ENCODE measurements at places on chromosomes 12 and 14. TPM values are rescaled to one million over a fixed set of nuclear protein-coding genes. Genes with fewer than 3 reads are reported as not detected.

- peaks cover 67% of the 10 kb centered on the region for H3K4me1 ChIP-seq
- peak; percentile 98 for DNase-seq
- peak overlapping the region; percentile 99 for H3K27ac ChIP-seq
- peak overlapping the region; percentile 28 for H3K4me3 ChIP-seq
- peaks cover 6% of the 10 kb centered on the region for H3K36me3 ChIP-seq
These were observed 14.8 kb downstream of the MMP14 start for GRCh38 chr14:22850944-22851764.

GRCh38 chr14:62006116-62006731, 244.0 kb downstream of the SNAPC1 start:
- H3K27me3 ChIP-seq = no peaks in the 10 kb centered on the region
- no peak overlapping the region for H3K27ac ChIP-seq
- DNase-seq = no peak
- no peaks in the 10 kb centered on the region for H3K4me1 ChIP-seq

DNA sequence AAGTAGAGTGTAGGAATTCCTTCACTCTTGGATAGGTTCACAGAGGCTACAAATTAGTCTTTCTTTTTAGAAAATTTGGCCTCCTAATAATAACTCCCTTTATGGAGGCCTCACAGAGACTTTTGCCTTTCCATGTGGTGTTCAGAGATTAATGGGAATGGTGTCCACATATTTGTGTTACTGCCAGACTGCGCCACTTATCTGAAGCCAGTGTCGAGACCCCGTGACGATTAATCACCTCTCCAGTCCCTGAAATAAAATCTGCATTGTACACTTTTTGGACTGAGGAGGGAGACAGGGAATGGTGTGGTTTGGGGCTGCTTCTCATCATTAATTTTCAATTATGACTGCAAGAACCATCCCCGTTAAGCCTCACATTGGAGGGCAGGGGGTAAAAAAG, 980.5 kb downstream of the FLRT2 start:
- H3K27ac ChIP-seq = no peak overlapping the region
- DNase-seq = peak; percentile 77
- no peak overlapping the region for H3K4me3 ChIP-seq

Gene CATSPERB
- total RNA-seq = not detected

Gene TOMM20L
- not detected for total RNA-seq

DNA sequence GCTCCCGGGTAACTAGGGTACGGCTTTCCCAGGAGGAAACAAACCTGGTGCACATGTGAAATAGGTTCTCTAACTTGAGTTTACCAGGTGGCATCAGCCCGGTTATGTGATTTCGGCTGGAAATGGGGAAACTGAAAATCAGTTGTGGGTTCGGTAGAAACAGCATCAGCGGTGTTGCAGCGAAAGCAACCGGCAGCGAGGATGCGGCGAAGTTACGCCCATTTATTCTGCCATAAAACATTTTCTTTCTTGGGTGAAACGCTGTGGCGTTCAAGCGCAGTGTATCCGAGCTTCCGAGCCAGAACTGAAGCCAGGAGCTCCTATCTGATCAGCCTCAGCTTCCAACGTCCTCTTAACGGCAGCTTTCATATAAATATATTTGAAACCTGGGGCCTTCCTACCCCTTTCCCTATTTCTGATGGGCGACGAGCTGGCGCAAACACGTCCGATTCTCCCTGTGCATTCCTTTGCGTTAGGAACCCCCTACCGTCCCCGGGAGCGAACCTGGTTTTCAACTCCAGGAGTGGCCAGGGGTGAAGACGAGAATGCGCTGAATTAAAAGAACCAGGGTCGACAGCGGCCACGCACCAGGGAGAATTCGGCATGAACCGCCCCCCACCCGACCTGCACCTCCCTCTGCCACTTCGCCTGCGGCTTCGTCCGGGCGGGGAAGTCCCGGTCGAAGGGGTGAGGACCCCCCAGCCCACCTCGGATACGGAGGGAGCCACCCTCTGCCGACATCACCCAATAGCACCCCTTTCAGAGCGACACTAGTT, 1.6 kb downstream of the DPF3 start:
- H3K4me3 ChIP-seq = peak overlapping the region; percentile 90
- H3K27ac ChIP-seq = peak overlapping the region; percentile 55
- H3K4me1 ChIP-seq = peaks cover 24% of the 10 kb centered on the region

DNA sequence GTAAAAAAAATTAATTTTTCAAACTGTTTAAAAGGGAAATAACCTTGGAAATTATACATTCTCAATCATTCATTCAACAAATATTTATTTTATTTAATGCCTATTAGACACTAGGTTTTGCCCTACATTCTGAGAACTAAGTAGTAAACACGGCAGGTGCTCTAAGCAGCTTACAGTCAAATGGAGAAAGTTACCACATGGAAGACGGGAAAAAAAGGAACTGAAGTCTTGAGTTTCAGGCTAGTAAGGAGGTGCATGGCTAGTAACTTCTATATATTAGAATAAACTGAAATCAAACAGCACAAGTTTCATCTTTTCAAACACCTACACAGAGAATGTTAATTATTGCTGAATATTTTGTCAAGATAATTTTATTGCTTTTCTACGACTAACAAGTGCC, 52.9 kb downstream of the C12orf42 start:
- H3K27me3 ChIP-seq = no peaks in the 10 kb centered on the region
- no peak overlapping the region for H3K27ac ChIP-seq
- no peaks in the 10 kb centered on the region for H3K4me1 ChIP-seq

DNA sequence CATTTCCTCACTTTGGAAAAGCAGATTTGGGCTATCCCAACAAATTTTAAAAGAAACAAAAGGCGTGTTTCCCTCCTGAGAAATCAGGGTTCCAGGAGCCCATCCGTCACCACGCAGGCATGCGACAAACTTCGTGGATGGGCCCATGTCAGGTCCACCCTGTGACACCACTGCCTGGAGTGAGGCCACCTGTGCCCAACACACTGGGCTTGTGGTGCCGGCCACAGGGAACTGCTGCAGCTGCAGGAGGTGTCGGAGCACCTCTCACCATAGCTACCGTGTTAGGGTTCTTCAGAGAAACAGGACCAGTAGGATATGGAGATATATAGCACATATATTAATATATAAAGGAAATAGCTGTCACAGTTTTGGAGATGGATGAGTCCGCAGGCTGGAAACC, 53.0 kb upstream of the BCL11B start:
- H3K27me3 ChIP-seq = no peaks in the 10 kb centered on the region
- no peaks in the 10 kb centered on the region for H3K4me1 ChIP-seq
- no peak overlapping the region for H3K27ac ChIP-seq
- no peaks in the 10 kb centered on the region for H3K36me3 ChIP-seq

DNA sequence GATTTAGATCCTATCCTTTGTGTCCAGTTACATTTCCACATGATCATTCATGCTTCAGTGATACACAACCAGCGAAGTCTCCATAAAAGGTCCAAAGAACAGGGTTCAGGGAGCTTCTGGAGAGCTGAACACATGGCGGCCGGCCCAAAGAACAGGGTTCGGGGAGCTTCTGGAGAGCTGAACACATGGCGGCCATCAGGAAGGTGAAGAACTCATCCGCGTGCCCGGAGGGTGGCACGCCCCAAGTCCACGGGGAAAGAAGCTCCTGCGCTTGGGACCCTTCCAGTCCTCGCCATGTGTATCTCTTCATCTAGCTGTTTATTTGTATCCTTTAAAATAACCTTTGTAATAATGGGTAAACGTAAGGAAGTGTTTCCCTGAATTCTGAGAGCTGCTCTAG, 91.9 kb upstream of the FLRT2 start:
- H3K4me1 ChIP-seq = peaks cover 18% of the 10 kb centered on the region
- H3K4me3 ChIP-seq = no peak overlapping the region
- no peaks in the 10 kb centered on the region for H3K36me3 ChIP-seq
- peak overlapping the region; percentile 63 for H3K27ac ChIP-seq
- no peak for DNase-seq

Gene CABP1
- total RNA-seq = 0.19 TPM

Gene SCARB1
- total RNA-seq = 44.5 TPM

Gene COCH
- total RNA-seq = 0.87 TPM

DNA sequence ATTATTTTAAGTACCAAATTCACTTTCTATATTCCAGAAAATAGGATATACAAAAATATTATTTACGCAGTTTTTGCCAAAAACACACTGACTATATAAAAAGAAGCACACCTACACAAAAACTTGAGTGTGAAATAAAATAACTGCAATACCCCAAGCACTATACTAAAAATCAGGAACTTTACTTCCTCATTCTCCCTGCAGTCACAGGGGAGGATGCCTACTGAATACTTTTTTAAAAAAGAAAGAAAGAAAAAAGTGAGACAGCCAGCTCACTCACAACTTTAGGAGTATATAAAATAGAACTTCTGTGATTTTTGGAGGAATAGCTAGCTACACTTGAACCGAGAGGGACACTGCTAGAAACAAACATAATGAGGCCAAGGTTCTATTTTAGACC, 12.2 kb downstream of the RPS6KA5 start:
- H3K36me3 ChIP-seq = no peaks in the 10 kb centered on the region
- no peak overlapping the region for H3K4me3 ChIP-seq
- no peaks in the 10 kb centered on the region for H3K4me1 ChIP-seq

Gene CACNA2D4
- 0.26 TPM for total RNA-seq

DNA sequence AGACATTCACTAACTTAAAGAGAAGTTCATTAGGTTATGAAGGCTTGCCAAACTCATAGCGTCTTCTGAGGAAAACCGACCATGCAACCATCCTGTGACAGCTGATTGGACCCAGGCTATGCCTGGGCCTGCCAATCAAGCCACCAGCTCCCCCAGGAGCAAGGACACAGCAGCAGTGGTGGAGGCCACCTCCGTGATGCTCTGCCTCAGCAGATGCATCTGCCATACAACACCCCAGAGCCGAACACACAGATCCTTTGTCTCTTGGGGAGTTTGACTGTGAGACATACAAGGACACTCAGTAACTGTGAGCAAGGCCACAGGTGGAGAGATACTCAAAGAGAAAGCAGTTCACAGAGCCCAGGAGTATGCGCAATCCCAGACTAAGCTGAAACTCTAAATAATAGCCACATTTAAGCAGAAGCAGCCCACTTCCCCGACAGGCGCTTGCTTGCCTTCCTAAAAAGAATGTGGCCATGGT, 10.0 kb upstream of the CNIH1 start:
- peaks cover 3% of the 10 kb centered on the region for H3K4me1 ChIP-seq
- no peak overlapping the region for H3K27ac ChIP-seq
- H3K4me3 ChIP-seq = no peak overlapping the region
- no peaks in the 10 kb centered on the region for H3K27me3 ChIP-seq
- no peaks in the 10 kb centered on the region for H3K36me3 ChIP-seq

DNA sequence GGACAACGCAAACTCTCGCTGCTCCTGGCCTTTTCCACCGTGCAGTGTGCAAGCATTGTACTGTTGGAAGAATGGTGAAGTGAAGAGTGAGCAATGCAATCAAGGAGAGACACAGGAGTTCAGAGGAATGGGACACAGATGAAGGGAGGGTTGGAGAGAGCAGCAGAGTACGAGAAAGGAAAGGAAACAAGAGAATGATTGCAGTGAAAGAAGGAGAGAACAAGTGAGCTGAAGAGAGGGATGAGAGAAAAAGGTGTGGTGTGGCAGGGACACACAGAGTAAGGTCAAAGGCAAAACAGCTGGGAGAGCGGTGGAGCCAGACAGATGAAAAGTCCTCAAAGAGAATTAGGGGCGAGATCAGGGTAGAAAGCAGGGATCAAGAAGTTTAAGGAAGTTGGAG, 13.0 kb downstream of the CACNB3 start:
- H3K4me1 ChIP-seq = no peaks in the 10 kb centered on the region
- H3K27ac ChIP-seq = no peak overlapping the region
- no peak overlapping the region for H3K4me3 ChIP-seq
- H3K27me3 ChIP-seq = no peaks in the 10 kb centered on the region
- DNase-seq = no peak

Gene GPR84
- total RNA-seq = not detected

Gene TMEM121
- 5.2 TPM for total RNA-seq

DNA sequence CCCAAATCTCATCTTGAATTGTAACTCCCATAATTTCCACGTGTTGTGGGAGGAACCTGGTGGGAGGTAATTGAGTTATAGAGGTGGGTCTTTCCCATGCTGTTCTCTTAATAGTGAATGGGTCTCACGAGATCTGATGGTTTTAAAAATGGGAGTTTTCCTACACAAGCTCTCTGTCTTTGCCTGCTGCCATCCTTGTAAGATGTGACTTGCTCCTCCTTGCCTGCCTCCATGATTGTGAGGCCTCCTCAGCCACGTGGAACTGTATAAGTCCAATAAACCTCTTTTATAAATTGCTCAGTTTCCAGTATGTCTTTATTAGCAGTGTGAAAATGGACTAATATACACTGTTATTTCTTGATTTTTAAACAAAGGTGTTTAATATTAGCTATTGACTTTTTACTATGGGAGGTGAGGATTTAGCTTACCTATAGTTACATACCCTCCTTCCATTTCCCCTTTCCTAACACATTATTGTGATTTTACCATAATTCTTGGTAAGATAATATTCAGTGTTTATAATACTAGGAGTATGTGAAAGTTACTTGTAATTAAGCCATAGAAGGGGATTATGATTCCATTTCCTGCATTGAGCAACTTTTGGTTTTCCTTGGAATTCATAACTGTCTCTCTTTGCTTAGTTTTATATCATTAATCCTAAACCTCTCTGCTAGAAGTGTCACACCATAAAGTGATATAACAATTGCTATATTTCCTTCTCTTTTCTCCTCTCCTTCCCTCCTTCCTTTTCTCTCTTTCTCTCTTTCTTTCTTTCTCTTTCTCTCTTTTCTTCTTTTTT, 151.0 kb upstream of the KRAS start:
- no peaks in the 10 kb centered on the region for H3K27me3 ChIP-seq
- H3K36me3 ChIP-seq = no peaks in the 10 kb centered on the region
- DNase-seq = no peak
- H3K4me3 ChIP-seq = no peak overlapping the region
- H3K4me1 ChIP-seq = no peaks in the 10 kb centered on the region
- H3K27ac ChIP-seq = no peak overlapping the region

DNA sequence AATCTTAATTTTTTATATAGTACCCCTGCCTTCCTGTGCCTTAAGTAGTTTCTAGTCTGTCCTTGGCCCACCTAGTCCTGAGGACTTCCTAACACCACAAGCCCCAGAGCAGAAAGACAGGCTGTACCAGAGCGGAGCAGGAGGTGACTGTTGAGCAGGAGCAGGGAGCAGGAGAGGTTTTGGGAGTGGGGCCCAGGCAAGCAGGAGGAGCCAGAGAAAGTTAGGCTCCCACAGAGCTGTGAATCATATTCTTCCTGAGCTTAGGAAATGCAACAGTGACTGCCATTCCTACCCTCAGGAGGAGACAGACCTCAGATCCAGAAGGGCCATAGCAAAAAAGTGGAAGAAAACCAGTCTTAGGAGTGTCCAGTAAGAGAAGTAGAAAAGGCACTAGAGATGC, 28.3 kb upstream of the COL2A1 start:
- no peak overlapping the region for H3K27ac ChIP-seq
- H3K4me3 ChIP-seq = no peak overlapping the region
- H3K27me3 ChIP-seq = no peaks in the 10 kb centered on the region
- no peak for DNase-seq
- no peaks in the 10 kb centered on the region for H3K36me3 ChIP-seq

- H3K4me1 ChIP-seq = peaks cover 23% of the 10 kb centered on the region
- peak overlapping the region; percentile 89 for H3K27ac ChIP-seq
- peaks cover 10% of the 10 kb centered on the region for H3K36me3 ChIP-seq
- H3K27me3 ChIP-seq = no peaks in the 10 kb centered on the region
These were observed 539 bp upstream of the HMGA2 start for GRCh38 chr12:65823513-65824375.

GRCh38 chr12:85765453-85765869, 70.7 kb downstream of the RASSF9 start:
- no peak for DNase-seq
- H3K4me1 ChIP-seq = no peaks in the 10 kb centered on the region
- no peak overlapping the region for H3K4me3 ChIP-seq
- no peaks in the 10 kb centered on the region for H3K36me3 ChIP-seq
- H3K27me3 ChIP-seq = no peaks in the 10 kb centered on the region
